SK-N-MC (cell line): ENCODE measurements at places on chromosomes 1 and 21.

- no peak for DNase-seq
Measured at GRCh38 chr1:237799762-237800474, 90.8 kb downstream of the ZP4 start.

- DNase-seq = no peak
Measured at GRCh38 chr1:201537891-201538611, 876 bp upstream of the NAV1 start.

DNA sequence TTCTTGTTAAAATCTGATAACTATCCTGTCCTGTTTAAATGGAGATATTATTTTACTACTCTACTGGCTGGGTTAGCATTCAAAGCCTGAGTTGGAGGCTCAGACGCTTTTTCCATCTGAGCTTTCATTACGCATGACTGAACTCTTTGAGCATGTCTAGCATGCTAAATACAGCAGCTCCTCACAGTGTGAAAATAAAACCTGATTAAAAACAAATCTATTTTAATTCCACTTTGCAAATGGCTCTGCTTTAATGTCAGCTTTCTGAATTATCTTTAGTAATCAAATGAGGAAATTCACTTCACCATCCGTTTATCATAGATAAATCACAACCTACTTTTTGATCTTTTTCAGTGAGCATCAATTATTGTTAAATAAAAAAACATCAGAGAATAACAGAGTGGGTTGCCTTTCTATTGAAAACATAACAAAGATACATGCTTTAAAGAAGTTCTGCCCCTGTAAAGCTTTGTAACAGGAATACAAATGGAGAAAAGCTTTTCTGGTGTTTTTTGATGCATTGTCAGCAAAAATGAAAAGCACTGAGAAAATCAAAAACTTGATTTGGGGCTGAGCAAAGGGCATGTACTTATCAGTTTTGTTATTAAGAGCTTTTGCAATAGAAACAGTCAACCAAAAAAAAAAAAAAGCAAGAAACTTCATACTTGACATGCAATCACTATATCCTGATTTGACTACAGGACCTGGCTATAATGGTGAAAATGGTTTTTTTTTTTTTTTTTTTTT lies 3.5 kb upstream of the SPEN start:
- no peak for DNase-seq

GRCh38 chr1:41355761-41356160 lies 5.5 kb upstream of the FOXO6 start:
- no peak for DNase-seq
